ENCODE measurements at places on chromosomes 7 and 10.

DNA sequence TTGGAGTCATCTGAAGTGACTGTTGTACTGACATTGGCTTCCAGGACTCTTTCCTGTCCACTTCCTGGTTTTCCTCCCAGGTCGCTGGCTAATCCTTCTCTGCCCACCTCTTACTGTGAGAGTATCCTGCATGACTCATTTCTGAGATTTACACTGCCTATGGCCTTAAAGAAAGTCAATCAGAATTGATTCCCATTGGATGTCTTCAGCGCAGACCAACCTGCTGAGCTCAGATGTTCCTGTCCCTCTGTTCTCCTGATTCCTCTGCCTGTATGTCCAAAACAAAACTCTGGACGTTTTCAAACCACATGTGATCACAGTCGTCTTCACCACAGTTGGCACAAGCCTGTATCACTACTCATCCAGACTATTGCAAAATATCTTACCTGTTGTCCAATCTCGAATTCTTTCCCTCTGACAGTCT lies 262.1 kb downstream of the CREB5 start:
- DNase-seq, result peak; percentile 89

DNA sequence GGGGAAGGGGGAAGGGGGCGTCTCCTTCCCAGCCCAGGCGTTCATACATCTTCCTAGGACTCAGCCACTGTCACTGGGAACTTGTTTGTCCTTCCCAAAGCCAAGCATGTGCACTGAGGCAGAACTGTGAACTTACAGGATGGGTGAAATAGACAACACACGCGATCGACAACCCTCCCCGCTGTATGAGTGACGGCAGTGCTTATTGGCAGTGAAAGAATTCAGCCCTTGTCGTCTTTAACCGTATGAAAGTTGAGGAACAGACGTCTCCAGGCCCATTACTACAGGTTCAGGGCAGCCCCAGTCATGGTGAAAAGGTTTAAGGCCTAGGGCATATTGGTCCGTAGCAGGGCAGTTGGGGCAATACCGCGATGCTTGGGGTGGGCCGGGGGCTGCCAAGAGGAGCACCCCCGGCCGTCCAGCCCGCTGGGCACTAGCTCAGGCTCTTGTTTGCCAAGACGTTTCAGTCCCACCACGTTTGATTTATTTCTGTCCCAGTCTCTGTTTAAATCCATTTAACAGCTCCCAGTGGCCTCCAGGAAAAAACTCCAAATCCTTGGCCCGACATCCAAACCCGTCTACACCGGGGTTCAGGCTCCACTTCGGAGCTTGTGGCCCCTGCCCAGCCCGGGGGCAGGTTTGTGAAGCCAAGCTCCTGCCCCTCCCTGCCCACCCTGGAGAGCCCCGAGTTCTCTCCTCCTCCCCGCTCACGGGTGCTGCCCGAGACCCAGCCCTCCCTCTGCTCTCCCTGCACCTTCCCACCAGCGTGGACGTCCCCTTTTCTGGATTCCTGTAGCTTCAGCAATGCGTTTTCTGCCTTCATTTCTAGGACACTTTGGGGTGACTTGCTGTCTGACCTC lies 159.8 kb downstream of the DNAJB6 start:
- DNase-seq, result no peak

DNA sequence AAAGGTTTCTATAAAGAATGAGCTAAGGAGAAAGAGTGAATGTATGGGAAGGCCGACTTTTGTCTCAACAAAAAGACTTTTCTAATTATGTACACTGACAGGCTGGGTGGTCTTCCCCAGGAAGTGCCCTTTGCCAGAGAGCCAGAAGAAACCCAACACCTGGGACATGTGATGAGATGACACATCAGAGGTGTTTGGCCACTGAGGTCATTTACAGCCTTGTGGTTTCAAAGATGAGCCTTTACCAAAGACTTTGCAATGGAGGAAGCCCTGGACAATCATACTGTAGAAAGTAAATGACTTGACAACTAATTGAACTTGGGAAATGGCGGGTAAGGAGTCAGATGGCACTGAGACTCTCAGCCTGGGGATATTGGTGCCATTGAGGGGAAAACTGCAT lies 3.4 kb upstream of the NRG3 start:
- no peak for DNase-seq

DNA sequence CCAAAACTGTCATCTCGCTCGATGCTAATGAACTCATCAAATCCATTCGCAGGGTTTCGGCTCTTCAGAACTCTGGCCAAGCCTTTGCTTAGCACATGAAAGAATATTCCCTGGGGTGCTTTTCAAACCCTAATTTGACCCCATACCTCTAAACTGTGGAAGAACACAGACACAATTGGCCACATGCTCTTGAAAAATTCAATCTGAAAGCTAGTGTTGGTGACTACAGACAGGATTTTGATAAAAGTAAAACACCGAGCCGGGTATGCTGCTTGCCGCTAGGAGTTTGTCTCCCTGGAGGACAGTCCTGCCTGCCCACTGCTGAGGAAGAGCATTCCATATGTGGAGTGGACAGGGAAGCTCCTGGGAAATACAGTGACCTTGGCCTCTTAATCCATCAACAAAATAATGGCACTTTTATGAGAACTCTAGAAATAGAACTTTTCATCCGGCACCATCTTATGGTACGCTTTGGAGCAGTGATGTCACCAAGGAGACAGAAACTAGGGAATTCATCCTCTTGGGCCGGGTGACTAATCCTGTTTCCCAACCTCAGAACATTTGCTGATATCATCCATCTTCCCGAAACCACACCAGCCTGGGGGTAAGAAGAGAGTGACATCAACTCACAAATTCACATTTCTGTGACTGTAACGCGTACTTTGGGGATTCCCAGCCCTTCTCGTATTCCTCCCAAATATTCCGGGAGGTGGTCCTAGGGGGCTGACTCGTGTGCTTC lies 34.2 kb downstream of the MTURN start:
- DNase-seq, result peak; percentile 98

GRCh38 chr7:947391-948210 lies 6.9 kb downstream of the ADAP1 start:
- no peak for DNase-seq

DNA sequence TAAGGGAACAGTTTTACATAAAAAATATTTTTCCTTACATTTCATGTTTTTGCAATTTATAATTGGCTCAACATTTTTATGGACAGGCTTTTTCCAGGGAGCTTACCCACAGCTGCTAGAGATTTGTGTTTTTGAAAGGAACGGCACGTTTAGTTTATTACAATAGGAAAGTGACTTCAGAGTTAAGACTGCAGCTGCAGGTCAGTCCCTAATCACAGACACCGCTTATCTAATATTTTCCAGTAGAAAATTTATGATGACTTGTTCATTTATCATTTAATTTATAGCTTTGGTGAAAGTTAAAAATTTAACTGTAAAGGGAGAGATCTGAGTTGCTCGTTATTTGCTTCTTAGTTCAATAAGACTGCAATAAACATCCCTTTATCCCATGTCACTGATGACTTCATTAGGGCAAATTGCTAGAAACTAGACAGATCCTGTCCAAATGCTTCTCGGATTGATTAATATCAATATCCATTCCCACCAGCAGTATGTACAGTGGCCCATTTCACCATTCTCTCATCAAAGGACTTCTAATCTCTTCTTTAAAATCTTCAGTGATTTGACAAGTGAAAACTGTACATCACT lies 97.0 kb upstream of the ODAD2 start:
- no peak for DNase-seq

DNA sequence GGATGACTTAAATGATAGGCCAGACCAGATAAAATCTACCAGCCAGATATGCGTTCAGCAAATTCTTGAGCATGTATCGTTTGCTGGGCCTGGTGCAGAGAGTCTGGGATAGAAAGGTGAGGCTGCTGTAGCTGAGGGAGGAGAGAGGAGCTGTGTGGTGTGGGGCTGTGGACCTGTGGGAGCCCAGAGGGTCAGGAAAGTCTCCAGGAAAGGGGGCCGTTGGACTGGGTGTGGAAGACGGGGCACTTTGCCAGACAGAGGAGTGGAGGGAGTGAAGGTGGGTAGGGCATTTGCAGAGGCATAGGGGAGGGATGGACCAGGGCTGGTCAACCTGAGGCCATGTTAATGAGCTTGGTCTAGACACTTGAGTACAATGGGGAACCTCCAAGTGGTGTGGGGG lies 124.7 kb upstream of the UNC5B start:
- no peak for DNase-seq

GRCh38 chr7:8131694-8132605 lies 130.0 kb downstream of the ICA1 start:
- peak; percentile 42 for DNase-seq

DNA sequence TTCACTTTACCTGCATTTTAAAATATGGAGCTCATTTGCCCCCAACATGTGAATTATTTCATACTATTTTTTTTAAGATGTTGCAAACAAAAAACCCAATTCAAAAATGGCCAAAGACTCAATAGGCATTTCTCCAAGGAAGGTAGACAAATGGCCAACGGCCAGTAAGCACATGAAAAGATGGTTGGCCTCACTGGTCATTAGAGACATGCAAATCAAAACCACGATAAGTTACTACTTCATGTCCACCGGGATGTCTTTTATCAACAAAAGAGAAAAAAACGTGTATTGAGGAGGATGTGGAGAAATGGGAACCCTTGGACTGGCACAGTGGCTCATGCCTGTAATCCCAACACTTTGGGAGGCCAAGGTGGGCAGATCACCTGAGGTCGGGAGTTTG lies 3.4 kb upstream of the CTBP2 start:
- DNase-seq, result no peak

DNA sequence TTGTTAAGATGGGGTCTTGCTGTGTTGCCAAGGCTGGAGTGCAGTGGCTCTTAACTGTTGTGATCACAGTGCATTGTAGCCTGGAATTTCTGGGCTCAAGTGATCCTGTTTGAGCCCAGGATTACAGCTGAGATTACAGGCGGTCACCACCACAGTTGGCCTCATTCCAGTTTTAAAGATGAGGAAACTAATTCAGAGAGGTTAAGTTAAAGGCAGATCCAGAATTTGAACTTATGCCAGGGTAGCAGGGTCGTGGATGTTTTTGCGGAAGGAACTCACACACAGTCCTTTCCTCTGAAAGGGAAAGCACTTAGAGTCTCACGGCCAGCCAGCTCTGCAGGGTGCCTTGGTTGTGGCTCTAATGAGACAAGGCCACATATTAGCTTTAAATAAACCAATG lies 84.7 kb downstream of the MMRN2 start:
- DNase-seq, result no peak

- DNase-seq, result no peak
These were observed 184.7 kb upstream of the KCTD7 start for GRCh38 chr7:66443946-66444345.

GRCh38 chr10:78214955-78215354 lies 181.3 kb downstream of the RPS24 start:
- DNase-seq, result no peak

DNA sequence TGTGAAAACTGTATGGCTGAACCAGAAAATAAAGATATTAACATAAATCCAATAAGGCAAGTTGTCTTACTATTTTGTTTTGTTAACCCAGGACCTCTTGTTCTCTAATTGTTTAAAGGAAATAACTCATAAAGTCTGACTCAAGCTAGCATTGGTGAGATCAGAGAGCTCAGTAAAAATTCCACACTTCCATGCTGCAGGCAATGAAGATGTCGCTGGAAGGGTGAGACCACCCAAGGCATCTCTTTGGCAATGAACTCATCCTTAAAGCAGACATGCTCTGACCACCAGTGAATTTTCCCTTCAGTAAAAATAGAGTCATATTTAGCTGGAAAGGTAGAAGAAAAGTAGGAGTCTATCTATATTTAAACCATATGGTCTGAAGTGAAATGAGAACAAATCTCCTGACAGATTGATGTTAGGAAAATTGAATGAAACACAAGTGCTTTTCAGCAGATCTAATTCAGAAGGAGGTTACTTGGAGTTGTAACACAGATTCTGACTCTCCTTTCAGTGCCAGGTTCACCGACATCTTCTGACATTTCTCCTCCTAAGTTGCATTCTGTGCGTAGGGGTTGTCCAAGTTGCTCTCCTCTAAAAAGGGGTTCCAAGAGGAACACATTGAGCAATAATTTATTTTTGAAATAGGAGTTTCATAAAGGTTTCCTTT lies 32.8 kb upstream of the VIPR2 start:
- DNase-seq, result no peak

- DNase-seq, result no peak
These were observed 3.9 kb upstream of the FAM13C start for GRCh38 chr10:59366290-59366689.

DNA sequence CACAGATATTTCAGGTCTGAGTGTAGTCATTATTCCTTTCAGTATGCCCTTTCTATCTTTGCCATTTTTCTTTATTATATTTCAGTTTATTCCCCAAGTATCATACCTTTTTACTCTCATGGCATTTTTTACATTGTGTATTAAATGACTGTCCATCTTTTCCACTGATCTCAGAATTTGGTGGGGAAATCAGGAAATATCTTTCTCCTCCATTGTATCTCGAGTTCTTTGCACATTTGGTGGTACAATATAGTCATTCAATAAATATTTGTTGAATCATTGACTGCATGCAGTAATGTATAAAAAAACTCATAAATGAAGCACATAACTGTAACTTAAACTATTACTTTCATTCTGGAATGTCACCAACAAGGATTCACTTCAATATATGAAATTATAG lies 354.7 kb downstream of the HGF start:
- DNase-seq, result peak; percentile 38

DNA sequence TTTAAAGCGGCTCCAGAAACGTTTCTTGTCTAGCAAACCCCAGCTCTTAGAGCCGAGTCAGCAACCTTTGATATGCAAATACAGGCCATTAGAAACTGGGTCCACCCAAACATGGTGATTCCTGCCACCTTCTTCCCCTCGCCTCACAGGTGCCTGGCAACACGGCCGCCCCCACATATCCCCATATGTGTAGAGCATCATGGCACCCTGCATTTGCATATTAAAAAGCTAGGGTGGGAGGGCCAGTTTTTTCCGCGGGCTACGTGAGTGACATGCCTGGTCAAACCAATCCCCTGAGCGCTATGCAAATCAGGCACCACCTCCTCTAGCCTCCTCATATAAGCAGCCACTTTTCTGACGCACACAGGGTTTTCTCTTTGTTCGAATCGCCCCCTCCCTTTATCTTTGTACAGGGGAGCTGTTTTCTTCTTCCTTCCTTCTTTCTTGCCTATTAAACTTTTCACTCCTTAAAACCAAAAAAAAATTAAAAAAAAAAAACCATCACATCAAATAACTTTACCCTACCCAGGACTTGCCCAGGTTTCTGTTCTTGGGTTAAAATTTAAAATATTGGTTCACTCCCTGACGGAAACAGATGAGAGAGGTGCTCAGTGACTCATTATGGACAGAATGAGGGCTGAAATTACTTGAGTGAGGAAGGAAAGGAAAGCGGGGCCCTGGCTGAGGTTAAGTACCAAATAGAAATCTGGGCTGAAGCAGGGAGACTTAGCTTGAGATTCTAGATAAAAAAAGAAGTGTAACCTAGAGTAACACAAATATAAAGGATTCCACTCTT lies 59.8 kb downstream of the COA1 start:
- DNase-seq, result no peak

DNA sequence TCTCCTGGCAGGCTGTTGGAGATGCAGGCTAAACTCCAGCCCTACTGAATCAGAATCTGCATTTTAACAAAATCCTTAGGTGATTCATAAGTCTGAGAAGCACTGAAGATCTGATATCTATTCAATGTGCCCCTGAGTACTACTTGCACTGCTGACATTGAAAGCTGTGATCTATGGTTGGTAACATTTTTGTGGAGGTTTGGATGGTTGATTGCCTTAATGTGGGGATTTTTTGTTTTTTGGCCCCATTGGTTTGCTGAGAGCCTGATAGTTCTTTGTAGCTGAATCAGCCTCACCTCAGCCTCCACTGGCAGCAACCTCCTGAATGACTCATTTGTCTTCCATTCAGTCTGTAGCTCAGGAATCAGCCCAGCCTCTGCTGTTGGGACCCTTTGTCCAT lies 14.7 kb upstream of the LRRN3 start:
- peak; percentile 25 for DNase-seq

Measured in bronchial epithelial cell (primary cell).